ENCODE measurements at places on chromosomes 12 and 14.

GRCh38 chr12:118549510-118549980 is 173.2 kb downstream of the SUDS3 start:
- no peak for DNase-seq

GRCh38 chr12:49079793-49080192 is 10.0 kb upstream of the RHEBL1 start:
- no peak for DNase-seq

DNA sequence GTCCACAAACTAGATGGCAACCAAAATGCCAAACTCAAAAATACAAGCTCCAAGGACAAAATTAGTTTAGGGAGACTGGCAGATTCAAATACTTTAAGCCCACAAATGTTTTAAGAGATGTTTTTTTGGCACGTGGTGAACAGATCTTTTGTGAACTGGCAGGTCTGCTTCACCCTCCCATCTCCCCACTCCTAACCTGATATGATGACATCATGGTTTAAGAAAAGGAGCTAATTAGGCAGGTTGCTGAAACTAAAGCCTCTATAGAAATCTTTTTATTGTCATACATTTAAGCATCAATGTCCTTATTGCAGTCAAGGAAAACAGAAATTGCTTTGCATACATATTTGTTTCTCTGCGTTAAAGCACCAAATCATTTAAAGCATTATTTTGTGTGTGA is 5.8 kb downstream of the LRIG3 start:
- DNase-seq = no peak

GRCh38 chr12:113190761-113191160 is 5.2 kb downstream of the RITA1 start:
- no peak for DNase-seq

- no peak for DNase-seq
These were observed 40.8 kb downstream of the RPS6KA5 start for GRCh38 chr14:91019673-91020072.

DNA sequence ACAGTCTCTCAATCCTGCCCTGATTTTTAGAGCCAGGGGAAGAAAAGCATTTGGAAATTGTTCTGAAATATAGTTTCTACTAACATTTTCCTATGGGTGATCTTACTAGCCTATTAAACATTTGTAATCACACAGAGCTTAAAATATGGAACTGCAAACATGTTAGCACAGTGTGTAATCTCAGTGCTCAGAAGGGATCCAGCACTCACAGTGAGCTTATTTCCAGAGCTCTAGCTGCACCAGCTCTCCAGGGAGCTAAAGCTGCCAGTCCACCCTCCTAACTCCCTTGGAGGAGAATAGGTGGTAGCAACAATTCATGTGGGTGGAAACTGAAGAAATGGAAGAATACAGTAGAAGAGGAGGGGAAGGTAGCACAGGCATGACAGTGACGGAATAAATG is 64.9 kb upstream of the SYT1 start:
- DNase-seq = no peak

DNA sequence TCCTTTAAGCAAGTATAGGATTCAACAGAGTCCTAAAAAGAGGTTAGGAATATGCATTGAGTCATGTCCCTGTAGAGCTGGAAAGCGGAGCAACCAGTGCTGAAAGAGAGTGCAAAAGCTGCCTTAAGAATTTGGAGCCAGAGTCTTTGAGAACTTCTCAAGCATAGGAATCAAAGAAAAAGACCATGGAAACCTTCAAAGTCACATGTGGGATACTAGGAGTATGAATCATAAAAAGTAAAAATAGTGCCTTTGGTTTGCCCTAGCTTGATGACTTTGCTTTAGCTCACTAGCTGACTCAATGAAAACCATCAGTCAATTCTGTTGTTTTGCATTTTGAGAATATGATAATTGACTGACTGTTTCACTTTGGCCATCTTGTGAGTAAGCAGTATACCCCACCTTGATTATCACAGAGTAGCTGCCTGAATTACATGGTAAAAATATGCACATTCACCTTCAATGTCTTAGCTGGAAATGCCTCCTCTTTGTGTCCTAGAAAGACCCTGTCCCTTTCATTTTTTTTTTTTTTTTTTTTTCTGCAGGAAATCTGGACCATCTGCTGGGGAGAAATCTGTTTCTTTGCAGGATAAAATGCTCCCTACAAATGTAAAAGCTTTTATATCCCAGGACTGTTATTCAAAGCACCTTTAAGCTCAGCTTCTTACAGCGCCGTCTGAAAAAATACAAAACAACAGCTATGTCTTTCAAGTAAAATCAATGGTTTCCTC is 248.6 kb upstream of the KRR1 start:
- no peak for DNase-seq

- peak; percentile 37 for DNase-seq
These were observed 37.7 kb downstream of the DIP2B start for GRCh38 chr12:50542448-50542847.

DNA sequence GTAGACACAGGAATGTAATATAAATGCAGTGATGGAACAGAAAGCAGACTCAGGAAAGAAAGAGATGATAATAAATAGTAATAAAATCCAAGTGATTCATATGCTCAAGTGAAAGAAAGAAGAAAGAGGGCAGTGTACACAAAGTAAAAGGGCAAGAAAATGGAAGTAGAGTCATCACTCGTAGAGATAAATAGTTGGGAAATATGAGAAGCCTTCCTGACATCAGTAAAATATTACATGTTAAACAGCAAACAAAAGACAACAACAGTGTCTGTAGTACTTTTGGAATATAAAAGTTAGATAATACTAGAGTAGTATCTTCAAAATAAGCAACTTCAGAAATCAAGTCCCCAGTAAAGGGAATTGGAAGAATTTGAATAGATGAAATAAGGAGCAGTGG is 412.3 kb downstream of the RAD51B start:
- DNase-seq = no peak

GRCh38 chr14:104319491-104320241 is 181.3 kb downstream of the KIF26A start:
- DNase-seq = no peak

DNA sequence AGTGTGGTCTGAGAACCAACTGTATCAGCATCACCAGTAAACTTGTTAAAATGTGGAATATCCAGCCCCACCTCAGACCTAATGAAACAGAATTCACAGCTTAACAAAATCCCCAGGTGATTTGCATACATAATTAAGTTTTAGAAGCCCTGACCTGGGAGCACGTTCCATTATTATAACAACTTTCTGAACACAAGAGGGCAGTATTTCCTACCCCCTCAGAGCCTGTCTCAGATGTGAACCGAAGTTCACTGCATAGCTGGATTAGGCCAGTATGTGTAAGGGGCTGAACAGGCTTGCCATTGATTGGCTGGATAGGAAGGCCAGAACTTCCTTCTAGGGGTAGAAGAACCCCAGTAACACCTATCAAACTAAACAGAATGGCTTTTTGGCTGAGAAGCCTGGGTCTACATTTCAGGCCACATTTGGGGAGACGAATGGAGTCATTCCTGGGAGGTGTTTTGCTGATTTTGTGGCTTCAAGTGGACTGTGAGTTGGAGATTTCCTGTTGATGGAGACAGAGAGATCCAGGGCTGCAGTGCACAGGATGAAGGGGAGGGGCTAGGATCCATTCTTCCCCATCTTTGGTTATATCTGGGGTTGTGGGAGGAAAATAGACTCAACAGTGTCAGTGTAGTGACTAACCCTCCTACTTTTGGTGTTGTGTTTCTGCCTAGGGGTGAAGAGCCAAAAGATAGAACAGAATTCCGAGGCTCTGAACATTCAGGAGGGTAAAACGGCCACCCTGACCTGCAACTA is 94.7 kb upstream of the OR4E1 start:
- DNase-seq = peak; percentile 33

DNA sequence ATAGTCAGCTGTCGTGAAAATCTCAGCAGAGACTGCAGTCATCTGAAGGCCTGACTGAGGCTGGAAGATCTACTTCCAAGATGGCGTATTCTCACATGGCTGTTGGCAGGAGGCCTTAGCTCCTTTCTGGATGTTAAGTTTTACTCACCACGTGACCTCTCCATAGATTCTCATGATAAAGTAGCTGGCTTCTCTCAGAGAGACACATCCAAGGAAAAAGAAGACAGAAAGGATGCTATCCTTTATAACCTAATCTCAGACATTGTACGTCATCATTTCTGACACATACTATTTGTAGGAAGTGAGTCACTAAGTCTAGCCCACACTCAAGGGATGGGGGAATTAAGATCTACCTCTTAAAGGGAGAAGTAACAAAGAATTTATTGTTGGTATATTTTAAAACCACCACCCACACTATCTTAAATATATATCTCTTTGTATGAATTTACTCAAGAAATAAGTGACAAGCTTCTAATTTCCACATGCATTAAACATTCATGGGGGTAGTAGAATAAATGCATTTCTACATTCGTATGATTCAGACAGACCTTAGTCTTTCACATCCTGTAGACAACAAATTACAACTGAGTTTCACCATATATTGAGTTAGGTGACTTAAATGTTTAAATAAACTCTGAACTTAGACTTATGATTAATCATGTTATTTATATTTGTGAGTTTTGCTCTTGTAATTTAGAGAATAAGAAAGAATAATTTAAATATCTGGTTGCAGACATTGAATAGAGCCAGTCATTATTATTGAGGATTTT is 411.0 kb downstream of the LRIG3 start:
- DNase-seq = no peak

- DNase-seq = no peak
These were observed 55.1 kb downstream of the PRIMA1 start for GRCh38 chr14:93733231-93733630.

GRCh38 chr12:132163911-132164288 is 19.6 kb downstream of the NOC4L start:
- no peak for DNase-seq

DNA sequence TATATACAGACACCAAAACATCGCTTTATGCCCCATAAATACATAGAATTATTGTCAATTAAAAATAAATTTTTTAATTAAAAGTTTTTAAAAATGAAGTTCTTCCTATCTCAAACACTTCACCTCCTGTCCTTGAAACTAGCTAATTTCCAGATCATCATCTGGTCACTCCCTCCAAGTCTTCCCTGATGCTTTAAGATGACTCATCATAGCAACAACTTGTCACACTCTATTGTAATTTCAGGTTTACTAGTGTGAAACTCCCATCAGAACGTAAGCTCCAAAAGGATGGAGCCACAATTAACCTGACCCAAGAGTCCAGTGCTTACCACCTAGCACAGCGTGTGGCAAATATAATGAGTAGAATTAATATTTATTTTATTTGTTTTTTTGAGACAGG is 16.3 kb downstream of the GXYLT1 start:
- DNase-seq = no peak

DNA sequence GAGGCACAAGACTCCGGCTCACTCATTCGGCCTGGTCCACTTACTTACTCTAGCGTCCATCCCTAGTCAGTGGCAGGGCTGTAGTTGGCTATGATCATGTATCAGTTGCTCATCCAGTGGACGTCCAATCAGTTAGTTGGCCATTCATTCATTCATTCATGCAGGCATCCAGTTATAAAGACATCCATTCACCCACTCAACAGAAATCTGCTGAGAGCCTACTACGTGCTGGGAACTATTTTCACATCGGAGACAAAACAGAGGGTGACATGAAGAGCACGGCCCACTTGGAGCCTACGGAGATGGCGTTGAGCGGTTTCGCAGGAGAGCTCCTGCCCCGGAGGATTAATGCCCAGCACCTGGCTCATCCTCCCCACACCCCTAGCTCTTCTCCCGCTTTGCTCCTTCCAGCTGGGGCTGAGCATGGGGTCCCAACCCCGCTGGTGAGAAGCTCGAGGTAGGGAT is 49.7 kb downstream of the SNAPC1 start:
- no peak for DNase-seq

- peak; percentile 53 for DNase-seq
These were observed 654 bp upstream of the SUPT16H start for GRCh38 chr14:21384494-21384851.

DNA sequence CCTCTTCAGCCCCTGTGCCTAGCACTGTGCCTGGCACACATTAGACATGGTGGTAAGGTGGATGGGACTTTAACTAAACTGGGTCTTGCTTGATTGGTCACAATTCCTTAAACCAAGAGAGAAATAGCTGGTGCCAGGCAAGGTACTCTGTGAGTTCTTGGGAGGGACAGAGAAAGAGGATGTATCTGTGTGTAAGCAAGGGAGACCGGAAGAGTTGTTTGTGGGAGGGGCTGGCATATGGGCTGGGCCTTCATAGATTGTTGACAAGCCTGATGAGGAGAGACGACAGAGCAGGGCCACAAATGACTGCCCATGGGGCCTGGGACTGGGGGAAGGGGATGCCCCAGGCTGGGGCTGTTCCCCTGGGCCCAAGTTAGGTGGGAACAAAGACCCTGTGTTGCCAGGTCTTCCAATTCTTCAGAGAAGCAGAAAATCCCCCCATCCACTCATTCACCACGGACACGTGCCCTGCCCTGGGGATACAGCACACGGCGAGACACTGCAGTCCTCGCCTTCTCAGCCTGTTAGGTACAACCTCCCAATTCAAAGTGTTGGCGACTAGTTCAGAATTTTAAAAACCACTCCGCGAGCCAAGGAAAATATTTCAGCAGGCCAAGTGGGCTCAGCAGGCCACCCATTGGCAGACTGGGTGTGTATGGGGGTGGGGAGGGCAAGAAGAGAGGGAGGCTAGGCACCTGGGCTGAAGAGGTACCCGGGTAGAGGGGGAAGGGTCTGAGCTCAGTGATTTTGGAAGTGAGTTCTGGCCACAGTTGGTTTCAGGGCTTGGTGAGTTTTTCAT is 11.4 kb upstream of the CYP46A1 start:
- no peak for DNase-seq

GRCh38 chr14:53227154-53227718 is 74.1 kb upstream of the DDHD1 start:
- no peak for DNase-seq

Measured in activated T-cell treated with anti-CD3 and anti-CD28 coated beads, Interleukin-2, amount 50 U/mL, for 72 hours (primary cell).